ENCODE measurements at places on chromosomes 6 and 20.

- peak; percentile 85 for DNase-seq
Measured at GRCh38 chr20:20210327-20210726, 157.6 kb upstream of the INSM1 start.

DNA sequence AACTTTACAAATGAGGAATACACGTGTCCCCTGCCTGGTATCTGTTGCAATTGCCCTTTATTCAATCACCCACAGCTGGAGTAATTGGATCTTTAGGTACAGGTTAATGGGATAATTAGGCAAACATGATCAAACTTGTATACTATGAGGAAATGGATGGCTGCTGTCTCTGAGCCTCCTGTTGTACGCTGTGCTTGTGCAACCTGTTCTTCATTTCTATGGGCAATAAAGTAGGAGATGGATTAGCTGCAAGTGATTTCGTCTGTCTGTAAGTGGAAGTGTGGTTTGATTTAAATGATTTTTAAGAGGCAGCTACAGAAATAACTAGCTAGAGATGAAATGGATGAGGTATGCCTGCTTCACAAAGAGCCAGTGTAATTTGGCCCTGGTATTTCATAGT lies 474.1 kb downstream of the RNF144B start:
- DNase-seq = no peak

GRCh38 chr20:5316188-5317158 lies at the start of gene PROKR2:
Gene PROKR2 (minus strand): TSS chr20:5316954. CDS start chr20:5314369, 2,585 bp downstream.
- peak; percentile 64 for DNase-seq

DNA sequence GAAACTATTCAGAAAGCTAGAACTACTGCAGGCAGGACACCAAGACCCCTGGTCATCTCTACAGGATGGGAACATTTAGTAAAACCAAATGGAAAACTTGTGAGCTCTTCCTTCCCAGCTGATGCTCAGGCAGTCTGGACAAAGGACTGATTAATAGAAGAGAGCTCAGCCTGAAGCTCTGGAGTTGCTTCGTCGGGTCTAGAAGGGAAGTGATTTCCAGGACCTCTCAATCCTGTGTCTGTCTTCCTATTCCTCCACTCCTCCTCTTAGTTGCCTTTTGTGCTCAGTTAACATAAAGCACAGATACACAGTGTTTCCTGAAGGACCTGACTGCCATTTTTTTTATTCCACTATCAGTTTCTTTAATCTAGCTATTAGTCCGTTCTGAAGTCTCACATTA lies 54.2 kb downstream of the SLC35F1 start:
- no peak for DNase-seq

DNA sequence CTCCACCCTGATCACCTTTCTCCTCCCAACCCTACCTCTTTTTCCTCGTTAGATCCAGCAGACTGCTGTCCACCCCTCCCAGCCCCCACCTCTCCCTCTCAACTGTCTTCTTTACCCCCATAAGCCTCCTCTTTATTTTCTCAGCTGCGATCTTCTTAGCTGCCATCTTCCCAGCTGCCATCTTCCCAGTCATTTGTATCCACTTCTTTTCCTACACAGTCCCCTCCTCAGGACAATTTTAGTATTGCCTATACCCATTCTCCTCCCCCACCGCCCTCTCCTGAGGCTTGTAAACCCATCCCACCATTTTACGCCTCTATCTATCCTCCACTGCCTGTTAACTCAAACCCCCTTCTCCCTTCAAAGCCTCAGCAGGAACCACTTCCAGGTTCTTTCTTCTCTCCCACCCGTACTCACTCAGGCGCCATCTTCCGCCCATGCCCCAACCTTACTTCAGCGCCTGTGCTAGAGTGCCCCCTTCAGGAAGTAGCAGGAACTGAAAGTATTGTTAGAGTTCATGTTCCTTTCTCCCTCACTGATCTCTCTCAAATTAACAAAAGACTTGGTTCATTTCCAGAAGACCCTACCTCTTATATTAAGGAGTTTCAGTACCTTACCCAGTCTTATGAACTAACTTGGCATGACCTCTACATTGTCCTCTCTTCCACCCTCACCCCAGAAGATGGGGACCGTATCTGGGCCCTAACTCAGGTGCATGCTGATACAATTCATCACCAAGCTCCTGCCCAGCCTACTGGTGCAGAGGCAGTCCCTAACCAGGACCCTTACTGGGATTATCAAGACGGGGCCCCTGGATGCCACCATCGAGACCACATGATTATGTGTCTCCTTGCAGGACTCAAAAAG lies 236.0 kb downstream of the ADGRG6 start:
- peak; percentile 37 for DNase-seq

DNA sequence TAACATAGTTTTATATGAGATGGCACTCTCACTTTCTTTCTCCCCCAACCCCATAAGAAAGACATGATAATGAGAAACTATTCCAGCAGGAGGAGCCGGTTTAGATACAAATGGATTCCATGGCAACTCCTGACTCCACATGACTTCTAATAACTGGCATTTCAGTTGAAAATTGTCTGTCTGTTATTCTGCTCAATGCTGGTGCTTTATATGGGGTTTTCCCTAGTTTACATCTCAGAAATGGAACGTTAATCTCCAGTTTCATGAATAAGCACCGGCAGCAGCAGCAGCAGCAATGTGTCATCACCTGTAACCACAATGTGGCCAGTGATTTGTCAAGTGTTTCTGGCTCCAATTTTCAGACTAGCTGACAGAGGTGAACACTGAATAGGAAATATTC lies 8.0 kb upstream of the SIM1 start:
- no peak for DNase-seq

- no peak for DNase-seq
Measured at GRCh38 chr20:7410150-7410549, 530.1 kb downstream of the HAO1 start.

- DNase-seq = no peak
Measured at GRCh38 chr6:1203546-1203945, 108.4 kb upstream of the FOXQ1 start.

DNA sequence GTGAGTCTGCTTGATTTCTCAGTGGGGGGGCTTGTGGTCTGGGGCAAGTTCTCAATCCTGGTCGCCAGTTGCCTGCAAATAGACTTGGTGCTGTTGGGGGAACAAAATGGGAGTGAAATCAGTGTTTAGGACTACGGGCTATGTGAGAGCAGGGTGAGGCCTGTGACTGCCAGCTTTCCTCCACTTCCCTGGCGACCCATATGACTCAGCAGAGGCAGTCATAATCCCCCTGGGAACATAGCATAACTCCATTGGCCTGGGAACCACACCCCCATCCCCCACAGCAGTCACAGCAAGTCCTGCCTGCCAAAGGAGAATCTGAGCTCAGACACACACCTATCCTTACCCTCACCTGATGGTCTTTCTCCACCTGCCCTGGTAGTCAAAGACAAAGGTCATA lies 387.9 kb downstream of the LMBRD1 start:
- DNase-seq = no peak

- no peak for DNase-seq
Measured at GRCh38 chr6:129659590-129660345, 50.2 kb downstream of the ARHGAP18 start.

DNA sequence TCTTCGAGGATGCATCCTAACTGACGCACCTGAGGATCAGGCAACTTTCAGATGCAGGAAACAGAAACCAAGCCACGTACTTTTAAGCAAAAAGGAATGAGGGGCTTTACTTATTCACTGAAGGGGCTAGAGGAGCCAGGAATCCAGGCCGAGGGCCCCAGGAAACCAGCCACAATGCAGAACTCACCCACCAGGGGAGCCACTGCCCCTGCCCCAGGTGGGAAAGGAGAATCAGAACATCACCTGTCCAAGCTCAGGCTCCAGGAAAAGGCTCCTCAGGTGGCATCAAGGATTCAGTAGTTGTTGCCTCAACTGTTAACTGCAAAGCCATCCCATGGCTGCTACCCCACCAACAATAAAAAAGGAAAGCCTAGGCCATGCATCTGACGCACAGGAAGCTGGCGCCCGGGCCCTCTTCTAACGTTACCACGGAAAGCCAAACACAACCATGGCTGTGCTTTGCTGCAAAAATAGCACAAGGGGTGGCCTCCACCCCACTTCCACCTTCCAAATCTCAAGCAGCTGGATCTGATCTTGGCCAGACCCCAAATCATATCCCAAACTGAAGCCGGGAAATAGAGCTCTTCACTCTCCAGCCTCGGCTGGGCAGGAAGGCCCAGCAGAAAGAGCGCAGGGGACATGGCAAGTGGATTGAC lies 121.0 kb downstream of the PREX1 start:
- no peak for DNase-seq
